ENCODE measurements at places on chromosomes 2 and 18. TPM values are rescaled to one million over a fixed set of nuclear protein-coding genes. Genes with fewer than 3 reads are reported as not detected.

The VWC2L gene
- total RNA-seq, result not detected

The CASP10 gene
- total RNA-seq, result 9.0 TPM

The FLACC1 gene
- total RNA-seq, result 0.69 TPM

The ALPI gene
- total RNA-seq, result not detected

The PRKD3 gene
- total RNA-seq, result 56.7 TPM

The OBSL1 gene
- total RNA-seq, result 198 TPM

The TUBA3D gene
- not detected for total RNA-seq

The MEP1B gene
- not detected for total RNA-seq

The MERTK gene
- 20.1 TPM for total RNA-seq

The CNNM3 gene
- total RNA-seq, result 48.4 TPM

The GALNT3 gene
- 18.4 TPM for total RNA-seq

The KLHL41 gene
- total RNA-seq, result 0.42 TPM

The QPCT gene
- total RNA-seq, result 2.7 TPM

The ADAM23 gene
- 19.9 TPM for total RNA-seq

All from progenitor cell of endocrine pancreas (in vitro differentiated cells).